A172 (cell line): ENCODE measurements at places on chromosomes 4 and X.

GRCh38 chr4:83905952-83906351 lies 370.0 kb downstream of the GPAT3 start:
- no peak for DNase-seq

DNA sequence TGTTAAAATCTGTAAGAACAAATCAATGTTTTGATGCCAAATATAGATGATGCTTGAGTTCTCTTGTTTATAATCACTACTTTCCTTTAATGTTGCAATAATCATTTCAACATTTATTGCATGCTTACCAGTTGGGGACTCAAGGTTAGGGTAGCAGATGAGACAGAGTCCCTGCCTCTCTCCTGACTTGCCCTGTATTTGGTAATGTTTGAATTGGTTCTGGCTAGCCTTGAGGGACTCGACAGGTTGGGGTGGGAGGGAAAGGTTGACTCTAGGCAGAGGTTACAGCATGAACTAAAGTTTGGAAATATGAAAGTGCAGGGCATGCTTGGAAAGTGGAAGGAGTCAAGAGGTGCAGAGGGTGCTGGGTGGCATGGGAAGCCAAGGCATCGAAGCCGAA lies 2.0 kb downstream of the SEC24B start:
- no peak for DNase-seq

- DNase-seq: no peak
Measured at GRCh38 chrX:344371-344901, 25.8 kb upstream of the GTPBP6 start.

DNA sequence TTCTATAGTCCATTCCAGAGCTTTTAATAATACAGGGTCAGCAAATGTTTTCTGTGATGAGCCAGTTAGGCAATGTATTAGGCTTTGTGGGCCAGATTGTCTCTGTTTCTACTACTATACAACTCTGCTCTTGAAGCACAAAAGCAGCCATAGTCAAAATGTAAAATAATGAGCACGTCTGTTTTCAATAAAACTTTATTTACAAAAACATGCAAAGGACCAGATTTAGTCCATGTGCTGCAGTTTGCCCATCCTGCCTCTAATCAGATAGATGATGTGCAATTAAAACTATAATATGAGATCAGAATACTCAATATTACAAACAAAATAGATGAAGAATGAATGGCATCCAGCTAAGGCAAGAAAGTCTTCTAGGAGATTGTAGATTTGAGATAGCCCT lies 127.8 kb upstream of the FRMPD4 start:
- DNase-seq: no peak

DNA sequence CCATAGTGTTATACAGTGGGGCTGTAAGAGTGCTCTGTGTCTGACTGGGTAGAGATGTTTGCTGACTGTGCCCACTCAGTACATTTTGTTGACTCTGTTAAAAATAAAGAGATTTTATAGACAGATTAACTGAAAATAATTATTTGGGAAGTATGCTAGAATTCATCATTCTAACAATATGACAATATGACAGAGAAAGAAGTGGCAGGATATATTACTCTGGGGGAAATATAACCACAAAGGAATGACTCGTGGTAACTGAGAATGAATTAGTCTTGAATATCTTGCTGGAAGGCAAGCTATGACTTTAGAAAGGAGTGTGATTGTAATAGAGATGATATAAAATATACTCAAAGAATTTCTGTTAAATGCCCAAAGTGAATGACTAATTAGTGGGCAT lies 46.8 kb downstream of the TMEM165 start:
- no peak for DNase-seq

DNA sequence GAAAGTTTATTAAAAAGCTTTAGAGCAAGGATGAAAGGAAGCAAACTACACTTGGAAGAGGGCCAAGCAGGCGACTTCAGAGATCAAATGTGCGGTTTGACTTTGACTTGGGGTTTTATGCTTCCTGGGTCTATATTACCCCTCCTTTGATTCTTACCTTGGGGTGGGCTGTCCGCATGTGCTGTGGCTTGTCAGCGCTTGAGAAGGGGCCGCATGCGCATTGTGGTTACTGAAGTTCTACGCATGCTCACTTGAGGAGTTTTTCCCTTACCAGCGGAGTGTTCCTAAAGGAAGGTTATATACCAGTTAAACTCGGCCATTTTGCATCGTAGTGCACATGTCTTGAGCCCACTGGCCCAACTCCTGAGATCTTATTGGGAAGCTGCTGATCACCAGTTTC lies 9.9 kb downstream of the ZNF157 start:
- DNase-seq: no peak

GRCh38 chr4:3307486-3307885 lies 14.7 kb downstream of the RGS12 start:
- no peak for DNase-seq

DNA sequence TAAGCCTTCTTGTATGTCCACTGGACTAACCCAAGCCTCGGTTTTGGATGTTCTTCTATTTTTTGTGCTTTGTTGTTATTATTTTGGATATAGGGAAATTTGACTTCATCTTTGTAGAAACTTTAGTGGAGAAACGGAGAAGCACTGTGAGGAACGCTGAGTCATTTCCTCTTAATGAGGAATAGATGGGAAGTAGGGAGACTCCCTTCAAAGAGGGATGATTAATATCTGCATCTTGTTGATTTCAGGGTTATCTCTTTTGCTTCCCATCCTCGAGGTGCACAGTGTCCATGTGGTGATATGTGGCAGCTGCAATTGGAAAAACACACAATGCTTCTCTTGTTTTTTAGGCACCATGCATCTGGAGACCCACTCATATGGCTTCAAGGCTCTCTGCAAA lies 1147.9 kb downstream of the NLGN4X start:
- DNase-seq: peak; percentile 42

DNA sequence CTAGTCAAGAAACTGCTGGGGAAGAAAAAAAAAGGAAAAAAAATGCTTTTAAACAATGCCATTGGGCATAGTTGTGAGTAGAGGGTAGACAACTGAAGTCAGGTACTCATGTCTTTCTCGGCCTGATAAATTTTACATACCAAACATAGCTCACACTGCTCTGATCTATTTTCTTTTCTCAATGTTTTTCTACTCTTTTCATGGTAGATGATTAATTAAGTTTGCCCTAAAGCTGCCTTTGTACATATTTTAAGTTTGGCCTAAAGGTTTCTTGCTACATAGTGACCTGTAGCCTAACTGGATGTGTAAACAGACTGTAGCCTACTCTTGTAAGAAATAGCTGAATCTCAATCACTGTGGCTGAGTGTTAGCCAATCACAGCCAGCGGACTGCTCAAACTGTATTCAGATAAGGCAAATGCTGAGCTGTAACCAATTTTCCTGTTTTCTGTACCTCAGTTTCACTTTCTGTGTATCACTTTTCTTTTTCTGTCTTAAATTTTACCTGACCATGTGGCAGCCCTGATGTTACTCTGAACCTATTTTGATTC lies 121.0 kb downstream of the PCDH10 start:
- no peak for DNase-seq

GRCh38 chrX:40897718-40898270 lies 162.5 kb upstream of the MED14 start:
- DNase-seq: no peak

DNA sequence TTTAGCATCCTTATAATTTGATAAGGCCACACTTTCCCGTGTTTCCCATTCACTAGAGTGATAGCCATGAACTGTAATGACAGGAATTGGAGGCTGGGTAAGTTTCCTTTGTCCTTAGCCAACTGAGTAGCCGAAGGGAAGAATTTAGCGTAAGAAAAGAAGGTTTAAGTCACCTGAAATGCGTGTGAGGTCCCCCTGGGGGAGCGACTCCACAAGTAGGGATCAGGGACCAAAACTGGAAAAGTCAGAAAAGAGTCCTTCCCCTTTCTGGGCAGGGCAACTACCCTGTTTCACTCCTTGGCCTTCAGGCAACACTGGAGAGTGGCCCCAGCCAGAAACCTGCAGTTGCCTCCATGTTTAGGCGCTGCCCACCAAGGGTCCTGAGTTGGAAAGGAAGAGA lies 81.6 kb upstream of the MED14 start:
- no peak for DNase-seq

GRCh38 chr4:184845367-184846021 lies 19.7 kb upstream of the ACSL1 start:
- DNase-seq: peak; percentile 32
